ENCODE measurements at places on chromosomes 12 and 14.

DNA sequence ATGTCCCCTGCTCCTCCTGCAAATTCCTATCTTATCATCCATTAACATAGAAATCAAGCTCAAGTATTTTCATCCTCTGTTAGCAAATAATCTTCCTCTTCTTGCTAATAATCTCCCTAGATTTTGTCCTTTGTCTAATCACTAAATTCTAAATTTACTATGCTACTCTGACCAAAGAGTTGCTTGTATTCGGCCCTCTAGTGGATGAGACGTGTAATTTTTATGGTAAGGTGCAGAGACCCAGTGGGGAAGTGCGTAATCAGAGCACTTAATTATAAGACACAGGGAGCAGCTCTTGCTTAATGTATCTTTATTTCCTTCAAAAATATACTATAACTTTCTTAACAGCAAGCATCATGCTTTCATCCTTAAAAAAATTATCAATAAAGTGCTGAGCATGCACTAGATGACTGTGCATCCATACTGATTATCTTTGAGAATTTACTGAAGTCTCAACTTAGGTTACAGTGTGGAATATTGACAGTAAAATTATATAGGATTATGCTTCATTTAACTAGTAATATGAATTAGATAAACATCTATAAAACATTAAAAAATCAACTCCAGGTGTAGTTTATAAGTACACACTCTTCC, 212.6 kb downstream of the SLC16A7 start:
- peak; percentile 36 for DNase-seq

DNA sequence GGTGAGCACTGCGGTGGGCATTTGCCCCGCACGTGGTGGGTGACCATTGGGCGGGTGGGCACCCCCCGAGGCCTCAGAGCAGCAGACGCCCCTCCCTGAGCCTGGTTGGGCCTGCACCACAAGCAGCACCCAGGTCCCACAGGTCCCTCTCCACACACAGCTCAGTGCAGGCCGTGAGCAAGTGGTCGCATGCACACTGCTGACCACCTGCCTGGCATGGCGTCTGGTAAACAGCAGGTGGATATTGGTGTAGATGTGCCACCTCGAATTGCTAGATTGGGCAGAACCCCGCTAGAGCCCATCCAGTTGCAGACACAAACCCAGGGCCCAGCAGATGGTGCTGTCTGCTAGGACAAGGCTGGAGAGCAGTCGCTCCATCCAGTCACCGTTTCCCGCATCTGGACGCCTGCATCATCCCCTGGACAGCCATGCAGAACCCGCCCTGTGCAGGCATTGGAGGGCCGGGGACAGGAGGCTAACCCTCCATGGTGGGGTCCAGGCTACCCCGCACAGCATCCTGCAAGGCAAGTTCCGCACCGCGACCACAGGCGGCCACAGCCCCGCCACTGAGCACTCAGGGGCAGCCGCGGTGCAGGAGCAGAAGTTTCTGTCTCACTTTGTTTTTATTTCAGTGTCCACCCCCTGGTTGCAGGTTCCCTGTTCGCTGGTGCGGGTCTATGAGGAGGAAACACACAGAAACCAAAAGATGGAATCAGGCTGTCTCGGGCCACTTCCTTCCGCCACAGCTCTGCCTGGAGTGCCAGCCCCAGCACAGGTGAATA, 45.6 kb upstream of the RIMBP2 start:
- DNase-seq: peak; percentile 39

DNA sequence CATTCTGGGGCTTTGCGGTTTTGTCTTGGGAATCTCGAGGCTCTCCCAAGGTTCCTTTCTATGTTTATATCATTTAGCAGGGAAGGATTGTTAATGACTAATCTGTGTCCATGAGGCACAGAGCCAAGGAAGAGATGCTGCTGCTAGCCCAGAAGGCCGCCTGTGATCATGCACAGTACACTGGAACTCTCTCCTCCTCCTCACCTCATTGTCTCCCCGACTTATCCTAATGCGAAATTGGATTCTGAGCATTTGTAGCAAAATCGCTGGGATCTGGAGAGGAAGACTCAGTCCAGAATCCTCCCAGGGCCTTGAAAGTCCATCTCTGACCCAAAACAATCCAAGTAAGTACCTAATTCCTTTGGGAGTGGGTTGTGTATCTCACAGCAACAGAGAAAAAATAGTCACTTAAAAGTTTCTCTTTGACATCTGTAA, at the start of gene NR1H4:
TSS of gene NR1H4 (plus strand) at position 151 of the 435 bp plus-strand sequence. CDS start 19,458 bp downstream, outside the sequence.
- DNase-seq: no peak

DNA sequence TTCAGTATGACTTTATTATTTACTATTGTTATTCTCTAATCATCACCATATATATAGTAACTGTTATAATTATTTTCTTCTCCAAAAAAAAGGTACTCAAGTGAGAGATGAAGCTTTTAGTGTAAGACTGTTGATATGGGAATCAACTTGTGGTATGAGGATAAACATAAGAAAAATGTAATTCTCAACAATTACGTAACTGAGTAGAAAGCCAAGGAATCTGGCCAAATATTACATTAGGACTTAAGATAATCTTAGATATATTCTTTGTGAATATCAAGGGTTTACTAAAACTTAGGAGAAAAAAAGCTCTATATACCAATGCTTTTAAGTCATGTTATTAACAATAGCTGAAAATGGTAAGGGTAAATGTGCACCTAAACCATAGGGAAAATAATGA, 13.3 kb downstream of the SENP1 start:
- no peak for DNase-seq

DNA sequence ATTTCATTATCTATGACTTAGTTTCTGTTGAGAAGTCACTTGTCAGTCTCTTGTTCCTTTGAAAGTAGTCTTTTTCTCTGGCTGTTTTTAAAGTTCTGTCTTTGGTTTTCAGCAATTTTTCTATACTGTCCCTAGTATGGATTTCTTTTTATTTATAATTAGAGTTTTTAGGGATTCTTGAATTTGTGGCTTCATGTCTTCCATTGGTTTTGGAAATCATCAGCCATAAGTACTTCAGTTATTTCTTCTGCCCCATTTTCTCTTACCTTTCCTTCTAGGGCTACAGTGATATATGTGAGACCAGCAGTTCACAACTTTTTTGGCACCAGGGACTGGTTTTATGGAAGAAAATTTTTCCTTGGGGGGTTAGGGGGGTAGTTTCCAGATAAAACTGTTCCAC, 90.0 kb upstream of the EVL start:
- no peak for DNase-seq

DNA sequence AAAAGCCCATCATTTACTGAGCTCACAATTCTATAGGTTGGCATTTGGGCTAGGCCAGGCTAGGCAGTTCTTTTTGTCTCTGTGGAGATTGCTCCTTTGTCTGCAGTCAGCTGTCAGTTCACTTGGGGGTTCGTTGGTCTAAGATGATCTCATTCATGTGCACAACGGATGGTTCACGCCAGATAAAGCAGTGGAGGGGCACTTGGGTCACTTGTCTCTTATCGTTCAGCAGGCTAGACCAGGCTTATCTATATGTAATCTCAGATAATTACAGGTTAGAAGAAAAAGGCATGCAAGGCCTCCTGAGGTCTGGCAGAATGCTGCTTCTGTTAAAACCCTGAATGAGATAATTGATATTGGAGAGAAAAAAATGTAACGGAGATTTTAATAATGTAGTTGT, 119.0 kb upstream of the ATP2B1 start:
- peak; percentile 69 for DNase-seq

DNA sequence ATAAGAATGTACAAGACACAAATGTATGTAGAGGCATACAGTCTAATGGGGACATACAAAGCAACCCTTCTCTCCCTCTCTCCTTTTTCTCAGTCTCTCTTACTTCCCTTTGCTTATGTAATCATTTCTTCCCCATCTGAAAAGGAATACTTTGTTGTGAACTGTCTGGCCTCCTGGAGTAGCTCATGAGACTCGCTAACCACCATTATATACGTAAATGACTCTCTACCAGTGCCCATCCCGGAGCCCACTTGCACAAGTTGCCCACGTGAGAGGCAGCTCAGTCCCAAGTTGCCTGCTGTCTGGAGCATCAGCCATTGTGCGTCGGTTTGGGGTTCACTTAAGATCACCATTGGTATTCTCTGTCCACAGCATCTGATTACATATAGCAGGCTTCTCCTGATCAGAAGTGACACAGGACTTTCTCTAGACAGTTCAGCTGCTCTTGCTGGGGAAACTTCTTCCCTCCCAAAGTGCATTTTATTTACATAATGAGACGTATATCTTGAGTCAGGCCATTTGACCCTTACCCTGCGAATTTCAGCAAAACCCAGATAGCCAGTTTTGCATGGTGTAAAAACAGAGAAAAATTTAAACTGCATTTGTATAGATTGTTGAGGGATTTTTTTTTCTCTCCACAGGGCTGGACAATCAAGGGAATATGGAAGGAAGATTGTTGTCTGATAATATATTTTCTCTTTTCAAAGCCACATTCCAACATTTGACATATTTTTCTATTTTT, 220.7 kb upstream of the EGLN3 start:
- no peak for DNase-seq

DNA sequence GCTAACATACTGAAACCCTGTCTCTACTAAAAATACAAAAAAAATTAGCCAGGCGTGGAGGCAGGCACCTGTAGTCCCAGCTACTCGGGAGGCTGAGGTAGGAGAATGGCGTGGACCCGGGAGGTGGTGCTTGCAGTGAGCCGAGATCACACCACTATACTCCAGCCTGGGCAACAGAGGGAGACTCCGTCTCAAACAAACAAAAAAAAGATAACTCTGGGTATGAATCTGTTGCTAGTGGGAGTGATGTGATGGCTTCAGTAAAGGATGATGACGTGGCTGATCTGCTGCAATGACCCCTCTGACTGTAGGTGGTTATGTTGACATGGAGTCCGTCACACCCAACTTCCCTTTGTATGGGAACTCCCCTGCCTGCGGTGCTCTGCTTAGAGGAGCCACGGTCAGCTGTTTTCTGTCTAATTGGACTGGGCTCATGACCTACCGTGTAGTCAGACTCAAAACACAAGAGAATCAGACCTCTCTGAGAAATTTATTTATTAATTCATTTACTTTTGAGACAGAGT, 59.1 kb upstream of the MED13L start:
- no peak for DNase-seq
